ENCODE measurements at places on chromosomes 12 and 14.

DNA sequence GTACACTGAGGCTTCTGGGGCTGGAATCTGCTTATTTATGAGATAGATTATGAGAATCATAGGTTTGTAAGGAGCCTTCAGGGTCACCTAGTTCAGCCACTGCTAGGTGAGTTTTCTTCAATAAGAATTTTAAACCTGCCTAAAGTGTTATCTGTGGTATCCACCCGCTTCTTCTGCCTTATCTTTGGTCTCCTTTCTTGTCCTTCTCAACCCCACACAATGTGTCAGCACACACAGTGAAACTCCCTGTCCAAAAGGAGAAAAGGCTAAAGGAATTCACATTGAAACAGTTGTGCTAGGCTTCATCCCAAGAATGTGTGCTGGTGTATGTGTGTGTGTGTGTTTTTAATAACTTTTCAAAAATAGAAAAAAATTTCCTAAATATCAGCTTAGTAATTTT is 259.3 kb upstream of the BTG1 start:
- no peak for DNase-seq

- DNase-seq, result peak; percentile 22
These were observed 596 bp downstream of the DLST start for GRCh38 chr14:74882103-74882920.

DNA sequence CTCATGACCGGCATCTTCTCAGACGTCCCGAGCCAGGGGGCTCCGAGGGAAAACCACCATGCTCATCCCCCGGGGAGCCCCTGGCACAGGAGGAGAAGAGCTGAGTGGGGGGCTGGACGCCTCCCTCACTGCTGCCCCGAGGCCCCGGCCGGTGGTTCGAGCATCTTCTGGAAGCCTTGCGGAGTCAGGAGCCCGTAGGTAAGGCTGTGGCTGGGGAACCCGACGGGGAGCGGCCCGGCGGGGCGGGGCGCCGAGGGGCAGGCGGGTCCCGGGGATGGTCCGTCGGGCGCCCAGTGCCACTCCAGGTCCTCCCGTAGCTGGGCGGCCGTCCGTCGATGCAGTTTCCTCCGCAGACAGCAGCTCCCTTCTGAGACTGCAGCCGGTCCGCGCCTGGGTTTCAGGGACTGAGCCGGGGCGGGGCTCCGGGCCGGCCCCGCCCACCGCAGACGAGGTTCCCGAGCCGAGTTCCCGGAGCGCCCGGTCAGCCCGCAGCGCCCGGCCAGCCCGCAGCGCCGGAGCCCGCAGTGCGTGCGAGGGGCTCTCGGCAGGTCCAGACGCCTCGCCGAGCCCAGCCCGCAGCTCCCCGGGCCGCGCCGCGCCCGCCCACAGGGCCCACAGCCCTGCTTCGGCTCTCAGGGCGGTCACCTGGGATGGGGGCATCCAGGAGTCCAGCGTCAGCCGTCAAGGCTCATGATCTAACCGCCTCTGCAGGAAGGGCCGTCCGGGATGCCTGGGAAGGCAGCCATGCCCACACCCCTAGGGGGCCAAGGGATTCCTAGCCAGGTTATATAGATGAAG is at the start of gene PGF:
PGF (minus strand) TSS at position 369 of the 798 bp plus-strand sequence; CDS start at position 14, 355 bp downstream.
- no peak for DNase-seq

GRCh38 chr12:99444859-99445316 is 202.7 kb upstream of the GARIN6 start:
- DNase-seq, result peak; percentile 86

GRCh38 chr12:16112612-16113560 is 164.6 kb downstream of the SLC15A5 start:
- DNase-seq, result no peak

GRCh38 chr12:118061873-118062843 is 1.2 kb upstream of the WSB2 start:
- DNase-seq, result peak; percentile 27

GRCh38 chr12:57111031-57111734 is at the start of gene STAT6:
TSS of gene STAT6 (minus strand) at chr12:57111362. CDS start at chr12:57108278, 3,084 bp downstream.
- DNase-seq, result peak; percentile 72

GRCh38 chr12:83016218-83016835 is 329.6 kb downstream of the TMTC2 start:
- DNase-seq, result peak; percentile 23

GRCh38 chr14:53778263-53778662 is 178.4 kb downstream of the BMP4 start:
- DNase-seq, result no peak

DNA sequence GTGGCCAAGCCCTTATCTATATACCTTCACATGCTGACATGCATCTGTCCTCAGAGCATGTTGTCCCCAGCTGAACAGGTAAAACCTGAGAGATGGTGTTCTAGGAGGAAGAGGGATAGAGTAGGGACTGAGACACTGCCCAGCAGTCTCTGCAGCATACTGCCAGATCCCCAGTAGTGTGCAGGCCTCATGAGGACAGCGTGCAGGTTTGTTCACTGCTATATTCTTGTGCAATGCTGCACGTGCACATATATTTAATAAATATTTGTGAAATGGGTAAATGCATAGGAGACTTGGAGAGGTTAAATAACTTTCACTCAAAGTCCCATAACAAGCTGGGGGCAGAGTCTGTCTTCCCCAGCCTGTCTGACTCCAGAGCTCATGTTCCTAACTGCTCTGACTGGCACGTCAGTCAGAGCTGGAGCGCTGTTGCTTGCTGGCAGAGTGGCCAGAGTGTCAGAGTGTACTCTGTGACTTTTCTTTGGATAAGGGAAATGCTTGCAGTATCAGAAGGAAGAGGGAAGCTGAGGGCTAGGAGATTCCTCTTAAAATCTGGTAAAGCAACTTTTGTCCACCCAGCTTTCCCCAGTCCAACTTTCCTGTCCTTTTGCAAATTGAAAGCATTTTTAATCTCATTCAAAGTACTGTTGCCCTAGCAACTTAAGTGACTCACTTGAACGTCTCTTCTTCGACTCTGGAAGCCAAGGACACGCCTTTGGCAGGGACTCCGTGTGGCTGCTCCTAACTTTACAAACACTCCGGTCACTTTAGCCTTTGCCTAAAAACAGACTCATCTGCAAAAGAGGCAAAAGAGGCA is 14.9 kb upstream of the POLR3B start:
- DNase-seq, result peak; percentile 14
